ENCODE measurements at places on chromosomes 16 and 17.

DNA sequence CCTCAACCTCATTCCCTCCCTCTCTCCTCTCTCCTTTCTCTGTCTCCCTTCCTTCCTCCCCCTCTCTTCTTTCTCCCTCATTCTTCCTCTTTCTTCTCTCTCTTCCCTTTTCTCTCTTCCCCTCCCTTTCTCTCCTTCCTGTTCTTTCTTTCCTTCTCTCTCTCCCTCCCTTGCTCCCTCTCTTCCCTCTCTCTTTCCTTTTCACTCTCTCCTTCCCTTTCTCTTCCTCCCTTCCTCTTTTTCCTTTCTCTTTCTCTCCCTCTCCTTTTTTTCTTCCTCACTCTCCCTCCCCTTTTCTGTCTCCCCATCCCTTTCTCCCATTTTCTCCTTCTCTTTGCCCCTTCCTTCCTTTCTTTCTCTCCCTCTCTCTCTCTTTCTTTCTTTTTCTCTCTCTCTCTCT lies 7.9 kb upstream of the ELAC2 start:
- DNase-seq = no peak

GRCh38 chr17:39828443-39828842 lies 35.7 kb downstream of the IKZF3 start:
- no peak for DNase-seq

GRCh38 chr16:27925612-27926011 lies 137.9 kb downstream of the GSG1L start:
- DNase-seq = no peak

- DNase-seq = no peak
Measured at GRCh38 chr17:56471696-56472095, 121.8 kb upstream of the NOG start.

DNA sequence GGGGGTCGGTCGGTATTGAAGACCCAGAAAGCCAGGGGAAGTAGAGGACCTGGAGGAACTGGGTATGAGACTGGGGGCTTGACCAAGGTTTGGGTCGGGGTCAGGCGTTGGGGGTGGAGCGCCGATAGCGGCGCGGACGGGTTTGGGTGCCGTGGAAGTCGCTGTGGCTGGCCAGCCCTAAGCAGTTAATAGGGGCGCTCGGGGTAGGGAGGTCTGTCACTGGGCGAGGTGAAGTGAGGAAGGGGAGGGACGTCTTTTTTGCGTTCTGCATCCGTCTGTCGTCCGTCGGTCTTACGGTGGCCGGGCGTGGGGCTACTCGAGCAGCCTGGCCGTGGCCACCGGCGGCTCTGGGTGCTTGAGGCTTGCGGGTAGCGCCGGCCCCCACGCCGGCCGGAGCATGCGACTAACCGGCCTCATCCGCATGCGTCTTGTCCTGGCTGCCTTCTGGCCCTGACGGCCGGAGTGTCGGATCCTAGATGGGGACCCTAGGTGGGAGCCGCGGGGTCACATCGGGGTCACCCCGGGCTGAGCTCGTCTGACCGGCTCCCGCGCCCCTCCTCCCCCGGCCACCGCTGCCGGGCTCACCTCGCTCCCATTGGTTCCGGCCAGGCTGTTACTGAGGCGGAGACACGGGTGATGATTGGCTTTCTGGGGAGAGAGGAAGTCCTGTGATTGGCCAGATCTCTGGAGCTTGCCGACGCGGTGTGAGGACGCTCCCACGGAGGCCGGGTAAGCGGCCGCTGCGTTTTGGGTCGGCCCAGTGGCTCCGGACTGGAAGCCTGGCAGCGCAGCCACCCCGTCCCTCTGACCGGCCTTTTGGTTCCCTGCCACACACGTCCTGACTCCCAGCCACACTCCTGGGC lies 10.3 kb upstream of the TMEM88 start:
- DNase-seq = peak; percentile 74

- peak; percentile 86 for DNase-seq
Measured at GRCh38 chr16:678858-679813, 1.1 kb upstream of the STUB1 start.

DNA sequence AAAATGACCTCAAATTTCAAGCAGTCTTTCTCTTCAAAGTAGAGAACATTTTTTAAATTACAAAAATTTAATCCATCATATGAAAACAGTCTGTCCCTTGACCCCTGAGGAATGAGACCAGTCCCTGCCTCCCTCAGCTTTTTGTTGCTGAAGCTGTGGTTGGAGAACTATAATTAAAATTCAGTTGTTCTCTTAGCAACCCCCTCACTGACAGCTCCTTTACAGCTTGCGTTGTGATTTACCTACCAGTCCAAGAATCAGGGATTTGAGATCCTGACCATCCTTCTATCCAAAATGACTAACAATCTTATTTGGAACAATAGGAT lies 29.8 kb downstream of the LYRM1 start:
- peak; percentile 88 for DNase-seq

DNA sequence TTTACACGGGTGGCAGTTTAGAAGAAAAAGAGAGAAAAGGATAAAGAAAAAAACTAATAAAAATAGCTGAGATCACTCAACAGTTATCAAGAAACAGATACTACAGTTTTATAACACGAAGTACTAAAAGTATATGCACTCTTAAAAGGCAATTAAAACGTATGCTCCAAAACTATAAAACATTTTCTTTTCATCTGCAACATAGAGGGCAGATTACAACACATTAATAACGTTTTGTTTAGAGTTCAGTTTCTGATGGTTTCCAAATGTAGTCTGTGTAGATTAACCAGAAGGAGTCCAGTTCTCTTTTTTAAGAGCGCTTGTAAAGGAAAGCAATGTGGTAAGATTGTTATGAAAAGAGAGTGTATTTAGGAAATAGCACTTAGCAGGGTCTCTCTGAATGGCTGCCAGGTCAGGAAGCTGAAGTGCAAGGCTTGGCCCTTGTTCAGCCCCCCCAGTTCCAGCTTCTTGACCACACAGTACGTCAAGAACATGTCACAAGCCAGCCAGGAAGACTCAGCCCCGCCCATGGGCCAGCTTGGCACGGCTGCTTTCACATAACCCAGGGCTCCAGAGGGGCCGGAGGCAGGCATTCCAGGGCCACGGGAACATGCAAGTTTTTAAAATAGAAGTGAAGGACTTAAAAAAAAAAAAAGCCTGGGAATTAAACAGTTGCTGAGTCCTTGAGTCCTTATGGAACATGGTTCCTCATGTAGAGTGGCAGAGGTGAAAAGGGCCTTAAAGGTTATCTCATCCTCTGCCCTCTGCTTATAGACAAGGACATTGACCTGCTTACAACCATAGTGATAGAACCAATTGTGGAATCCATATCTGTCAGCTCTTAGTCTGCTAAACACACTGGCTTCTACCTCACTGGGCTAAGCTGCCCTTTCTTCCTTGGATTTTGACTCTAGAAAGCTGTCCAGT lies 147.4 kb upstream of the TBX2 start:
- DNase-seq = no peak

- DNase-seq = no peak
Measured at GRCh38 chr16:29848420-29849297, 14.4 kb downstream of the CDIPT start.

GRCh38 chr17:57856792-57857620 lies 7.2 kb upstream of the MRPS23 start:
- no peak for DNase-seq

DNA sequence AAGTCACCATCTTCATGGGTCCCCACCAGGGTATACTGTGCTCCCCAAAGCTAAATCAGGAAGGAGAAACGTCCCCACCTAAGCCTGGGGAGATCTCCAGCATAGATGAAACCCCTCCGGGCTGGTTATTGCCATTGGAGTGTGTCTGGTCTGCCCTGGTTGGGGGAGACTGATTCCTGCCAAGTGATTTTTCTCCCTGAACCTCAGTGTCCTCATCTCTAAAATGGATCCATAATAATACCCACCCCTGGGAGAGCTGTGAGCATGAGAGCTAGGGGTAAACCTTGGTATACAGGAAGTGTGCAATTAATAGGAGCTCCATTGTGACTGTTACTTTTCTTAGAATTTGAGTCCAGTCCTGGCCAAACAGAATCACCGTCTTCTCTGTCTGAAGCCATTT lies 111.1 kb downstream of the CMIP start:
- no peak for DNase-seq

- no peak for DNase-seq
Measured at GRCh38 chr16:84544031-84544773, 39.7 kb upstream of the MEAK7 start.
